ENCODE measurements at places on chromosomes 3 and 15.

DNA sequence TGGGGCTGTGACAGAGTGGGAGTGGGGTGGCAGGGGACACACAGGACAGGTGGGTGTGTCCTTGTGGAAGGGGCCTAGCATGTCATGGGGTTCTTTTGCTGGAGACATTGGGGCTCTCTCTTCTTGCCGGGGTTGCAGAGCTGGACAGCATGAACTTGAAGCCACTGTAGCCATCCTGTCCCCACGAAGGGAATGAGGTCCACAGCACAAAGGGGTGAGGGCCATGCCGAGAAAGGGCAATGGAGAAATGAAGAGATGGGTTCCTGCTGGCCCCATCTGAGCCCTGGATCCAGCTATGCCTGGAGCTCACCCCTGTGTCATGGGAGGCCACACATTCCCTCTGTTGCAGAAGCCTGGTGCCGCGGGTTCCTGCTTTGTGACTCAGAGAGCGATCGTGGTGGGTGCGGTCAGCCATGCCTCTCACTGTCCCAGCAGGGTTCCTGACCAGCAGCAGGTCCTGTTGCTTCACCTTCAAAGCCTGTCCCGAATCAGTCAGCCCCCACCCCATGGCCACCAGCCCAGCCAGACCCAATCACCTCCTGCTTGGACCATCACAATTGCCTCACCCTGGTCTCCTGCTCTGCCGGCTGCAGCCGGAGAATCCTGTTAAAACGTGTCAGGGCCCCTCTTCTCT, 50.0 kb downstream of the DNAJB8 start:
- DNase-seq: peak; percentile 70

DNA sequence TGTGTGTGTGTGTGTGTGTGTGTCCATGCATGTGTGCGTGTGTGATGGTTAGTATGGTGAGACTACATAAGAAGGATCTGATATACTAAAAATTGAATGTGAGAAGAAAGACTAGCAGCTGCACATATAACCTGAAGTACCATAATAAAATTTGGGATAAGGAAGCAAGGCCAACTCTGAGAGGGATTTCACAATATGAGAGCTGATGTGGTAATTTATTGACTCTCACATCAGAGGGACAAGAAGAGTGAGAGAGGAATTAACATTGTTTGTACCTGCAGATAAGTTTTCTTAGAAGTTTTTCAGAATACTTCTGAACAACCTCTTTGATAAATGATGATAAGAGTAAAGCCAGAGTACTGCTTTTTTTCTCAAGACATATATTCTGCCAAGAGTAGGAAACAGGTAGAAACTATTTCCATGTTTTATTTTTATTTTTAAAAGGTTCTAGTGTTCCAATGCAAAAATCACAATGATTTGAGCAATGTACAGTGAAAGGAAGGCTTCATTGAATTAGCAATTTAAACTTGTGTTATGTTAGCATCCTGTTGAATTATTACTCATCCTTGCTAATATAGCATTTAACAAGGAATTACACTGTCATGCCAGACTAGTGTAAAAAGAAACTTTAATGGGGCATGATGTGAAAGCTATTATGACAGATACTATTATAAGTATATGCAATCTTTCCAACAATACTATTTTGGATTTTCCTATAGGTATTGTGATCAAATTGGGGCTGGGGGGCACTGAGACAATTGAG, 415.5 kb upstream of the ARPP21 start:
- DNase-seq: no peak

- DNase-seq: peak; percentile 78
Measured at GRCh38 chr3:49476563-49476962, 6.5 kb downstream of the DAG1 start.

GRCh38 chr3:31185062-31185357, 290.5 kb upstream of the GADL1 start:
- no peak for DNase-seq

- peak; percentile 34 for DNase-seq
Measured at GRCh38 chr15:33374226-33374914, 63.6 kb downstream of the RYR3 start.

DNA sequence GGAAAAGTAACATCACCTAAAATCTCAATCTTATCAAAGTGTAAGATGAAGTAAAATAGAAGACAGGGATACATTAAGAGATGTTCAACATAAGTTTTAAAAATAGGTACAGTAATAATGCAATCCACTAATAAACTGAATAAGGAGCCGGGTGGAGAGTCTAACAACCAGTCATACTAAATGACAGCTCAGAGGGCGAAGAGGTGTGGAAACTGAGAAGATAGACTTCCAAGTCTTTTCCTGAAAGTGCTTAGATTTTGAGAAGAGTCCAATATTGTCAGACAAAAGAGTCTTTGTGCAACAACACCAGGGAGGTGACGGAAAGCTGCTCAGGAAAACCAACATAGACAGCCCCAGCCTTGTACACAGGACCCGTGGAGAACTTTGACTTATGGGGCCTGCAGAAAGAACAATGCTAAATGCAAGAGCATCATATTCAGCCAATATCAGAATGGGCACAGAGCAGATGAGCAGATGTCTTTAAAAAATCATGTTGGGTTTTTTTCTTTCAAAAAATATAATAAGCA, 66.4 kb downstream of the MECOM start:
- DNase-seq: no peak

- DNase-seq: no peak
Measured at GRCh38 chr3:127162947-127163645, 29.8 kb upstream of the PRR23E start.

GRCh38 chr3:12730506-12731242, 28.4 kb downstream of the TMEM40 start:
- peak; percentile 88 for DNase-seq

- DNase-seq: no peak
Measured at GRCh38 chr15:67865331-67865730, 25.5 kb upstream of the RNU6-1 start.

DNA sequence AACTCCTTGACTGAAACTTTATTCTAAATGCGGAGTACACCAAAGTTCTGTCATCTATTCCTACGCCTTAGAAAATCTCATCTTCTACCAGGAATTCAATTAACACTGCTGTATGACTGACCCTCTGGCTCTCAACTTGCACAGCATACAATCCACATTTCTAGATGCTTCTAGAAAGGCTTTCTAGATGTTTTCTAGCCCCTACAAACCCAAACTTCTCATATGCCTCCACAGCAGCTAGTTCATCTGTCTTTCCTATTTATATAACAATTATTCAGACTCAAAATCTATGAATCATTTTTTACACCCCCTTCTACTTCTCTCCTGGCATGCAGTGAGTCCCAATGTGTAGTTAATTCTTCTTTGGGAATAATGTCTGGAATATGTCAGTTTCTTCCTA, 13.2 kb downstream of the INO80 start:
- no peak for DNase-seq

- peak; percentile 51 for DNase-seq
Measured at GRCh38 chr15:28123408-28124023, 24.4 kb upstream of the OCA2 start.

DNA sequence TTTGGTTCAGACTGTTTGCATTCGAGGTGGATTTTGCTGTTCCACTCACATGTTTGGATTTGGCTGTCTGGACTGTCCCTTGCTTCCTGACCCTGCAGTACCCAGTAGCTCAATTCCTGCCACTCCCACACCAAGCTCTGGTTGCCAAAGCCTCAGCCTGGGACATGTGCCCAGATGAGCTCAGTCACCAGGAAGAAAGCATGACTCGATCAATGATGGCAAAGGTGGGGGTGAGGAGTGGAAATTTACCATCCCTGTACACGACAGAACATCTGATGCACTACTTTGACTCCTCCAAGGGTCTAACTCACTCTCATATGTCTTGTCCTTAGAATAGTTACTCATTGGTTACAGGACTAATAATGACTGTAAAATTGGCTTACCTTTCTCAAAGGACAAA, 45.2 kb downstream of the ZNF385D start:
- no peak for DNase-seq

DNA sequence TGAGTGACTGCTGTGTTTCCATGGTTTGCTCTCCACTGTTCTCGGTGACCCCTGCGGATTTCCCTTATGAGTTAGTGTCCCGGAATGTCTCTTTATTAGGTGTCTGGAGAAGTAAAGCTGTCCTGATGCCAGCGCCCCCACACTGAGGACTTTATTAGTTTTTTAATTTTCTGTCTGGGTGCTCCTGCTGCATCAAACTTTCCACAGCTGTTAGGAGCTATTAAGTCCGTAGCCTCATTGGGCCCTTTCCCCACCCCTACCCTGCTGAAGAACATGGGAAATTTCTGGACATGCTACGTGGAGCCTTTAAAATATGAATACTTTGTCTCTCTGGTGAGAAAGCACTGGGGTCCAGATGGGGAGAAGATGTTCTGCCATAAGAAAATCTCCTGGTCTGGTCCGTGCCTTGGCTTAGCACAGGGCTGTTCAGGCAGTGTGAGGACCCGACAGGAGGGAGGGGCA, 161.7 kb upstream of the HES1 start:
- DNase-seq: no peak

GRCh38 chr15:72285927-72286516, 13.7 kb upstream of the PARP6 start:
- peak; percentile 59 for DNase-seq

- DNase-seq: no peak
Measured at GRCh38 chr3:132573797-132574211, 23.3 kb upstream of the ACKR4 start.

DNA sequence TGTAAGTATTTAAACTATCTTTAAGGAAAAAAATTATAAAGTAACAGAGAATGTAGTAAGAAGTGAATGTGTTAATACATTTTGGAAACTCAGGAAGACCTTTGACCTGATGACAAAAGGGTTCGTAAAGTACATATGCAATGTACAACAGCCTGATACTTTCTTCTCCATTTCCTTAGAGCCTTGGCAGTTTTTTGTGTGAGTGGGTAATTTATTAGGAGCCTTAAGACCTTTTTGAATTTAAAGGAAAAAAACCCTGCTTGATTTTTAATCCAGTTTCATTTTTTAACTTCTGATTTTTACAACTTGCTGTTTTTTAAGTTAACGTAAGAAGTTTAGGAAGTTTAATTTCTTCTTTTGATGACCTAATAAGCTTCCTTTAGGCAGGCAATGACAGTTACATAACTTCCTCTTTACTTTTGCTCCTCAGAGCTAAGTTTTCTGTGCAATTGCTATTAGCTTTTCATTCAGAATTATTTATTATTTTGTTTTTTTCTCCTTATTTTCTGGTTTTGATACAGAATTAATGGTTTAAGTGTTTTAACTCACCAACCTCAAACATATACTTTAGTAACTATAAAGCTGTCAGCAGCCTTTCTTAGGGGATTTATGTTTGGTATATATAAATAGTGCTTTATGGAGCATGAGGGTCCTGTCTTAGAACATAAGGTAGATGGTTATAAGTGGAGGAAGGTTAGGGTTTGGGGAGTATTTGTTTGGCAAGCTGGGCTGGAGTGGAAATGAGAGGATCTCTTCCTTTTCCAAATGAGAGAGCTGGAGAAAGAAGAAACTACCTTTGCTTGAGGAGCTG, 35.2 kb downstream of the ARMC8 start:
- DNase-seq: peak; percentile 78

- no peak for DNase-seq
Measured at GRCh38 chr3:48473617-48473952, 27.0 kb downstream of the ATRIP start.

DNA sequence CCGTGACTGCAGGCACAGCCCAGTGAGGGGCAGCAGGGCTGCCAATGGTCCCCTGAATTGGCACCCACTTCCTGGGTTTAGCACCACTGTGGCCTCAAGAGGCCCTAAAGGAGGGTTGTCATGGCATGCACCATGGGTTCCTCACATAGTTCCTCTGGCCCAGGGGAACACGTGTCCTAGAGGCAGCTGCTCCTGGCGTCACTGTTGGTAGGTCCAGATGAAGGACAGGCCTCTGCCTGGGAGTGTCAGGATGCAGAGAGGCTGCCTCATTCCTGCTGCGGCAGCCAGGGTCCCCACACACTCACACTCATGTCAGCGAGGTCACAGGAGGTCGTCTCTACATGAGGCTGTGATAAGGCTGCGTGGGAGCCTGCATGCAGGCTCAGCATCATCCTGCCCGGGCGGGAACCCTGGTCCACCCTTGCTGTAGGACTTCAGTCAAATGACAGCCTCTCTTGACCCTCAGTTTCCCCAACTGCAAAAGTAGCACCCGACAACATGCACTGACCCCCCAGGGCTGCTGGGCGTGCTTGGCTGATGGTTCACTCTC, 26.1 kb upstream of the SFMBT1 start:
- no peak for DNase-seq

DNA sequence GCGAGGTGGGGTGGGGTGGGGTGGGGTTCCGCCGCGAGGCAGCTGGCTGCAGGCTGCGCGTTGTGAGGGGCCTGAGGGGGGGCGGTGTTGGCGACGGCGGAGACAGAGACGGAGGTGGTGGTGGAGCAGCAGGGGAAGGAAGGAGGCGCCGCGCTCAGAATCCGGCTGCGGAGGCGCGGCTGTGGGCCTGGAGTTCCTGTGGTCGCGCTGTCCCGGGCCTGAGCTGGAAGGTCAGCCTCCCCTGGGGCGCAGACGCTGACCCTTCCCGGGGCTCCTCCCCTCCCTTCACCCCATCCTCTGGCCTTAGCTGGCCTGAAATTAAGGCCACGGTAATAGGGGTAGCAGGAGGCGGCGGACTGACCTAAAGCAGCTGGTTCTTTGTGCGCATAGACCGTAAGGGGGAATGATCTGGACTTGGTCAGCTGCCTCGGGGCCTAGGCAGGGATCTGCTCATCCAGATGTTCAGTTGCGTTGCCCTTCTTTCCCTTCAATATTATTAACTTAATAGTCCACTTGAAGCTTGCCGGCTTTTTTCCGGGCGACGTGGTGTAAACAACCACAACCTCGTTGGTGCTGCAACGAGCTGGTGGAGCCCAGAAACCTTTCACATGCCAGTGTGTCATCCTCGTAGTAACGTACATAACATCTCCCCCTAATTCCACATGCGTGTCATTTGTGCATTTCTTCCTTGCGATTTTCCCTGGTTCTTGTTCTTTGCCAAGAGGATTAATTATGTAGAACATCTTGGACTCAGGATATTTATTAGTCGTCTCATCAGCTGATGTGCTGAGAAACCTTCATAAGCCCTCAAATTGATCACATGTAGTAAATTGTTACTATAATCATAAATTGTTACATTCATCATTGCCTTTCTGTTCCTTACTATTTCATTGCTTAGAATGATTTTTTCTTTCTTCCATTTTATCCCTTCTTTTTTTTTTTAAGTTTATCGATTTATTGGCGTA, 626 bp downstream of the SEC62 start:
- DNase-seq: peak; percentile 35

DNA sequence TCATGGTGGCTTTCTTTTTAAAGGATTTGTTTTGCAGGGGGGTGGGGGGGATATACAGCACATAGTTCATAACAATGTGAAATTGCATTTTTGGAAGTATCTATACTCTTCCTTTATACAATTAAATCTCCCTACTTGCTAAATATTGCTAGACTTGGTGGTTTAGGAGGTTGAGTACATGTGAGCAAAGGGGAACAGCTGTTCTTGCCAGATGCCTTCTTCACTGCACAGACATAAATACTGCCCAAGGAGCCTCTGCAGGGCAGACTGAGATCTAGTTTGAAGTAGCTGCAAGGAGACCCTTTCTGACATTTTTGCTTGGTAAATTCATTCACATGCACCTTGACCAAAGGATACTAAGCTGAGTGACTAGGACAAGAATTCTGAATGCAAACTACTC, 228.6 kb upstream of the IL12A start:
- DNase-seq: no peak

- no peak for DNase-seq
Measured at GRCh38 chr15:37933666-37934065, 774 bp upstream of the TMCO5A start.

Data from inflammatory macrophage (primary cell).